HS-5 (cell line): ENCODE measurements at places on chromosomes 5 and 9.

GRCh38 chr5:99639905-99640304, 711.1 kb upstream of the CHD1 start:
- DNase-seq, result no peak

- no peak for DNase-seq
Observed at GRCh38 chr5:151924564-151925301, at the start of gene GLRA1. GLRA1 (minus strand) TSS chr5:151924851; CDS start chr5:151924549, 302 bp downstream.

- DNase-seq, result no peak
Observed at GRCh38 chr9:134724202-134724911, 82.8 kb downstream of the COL5A1 start.

GRCh38 chr9:76932757-76933156, 26.8 kb upstream of the PRUNE2 start:
- DNase-seq, result no peak

DNA sequence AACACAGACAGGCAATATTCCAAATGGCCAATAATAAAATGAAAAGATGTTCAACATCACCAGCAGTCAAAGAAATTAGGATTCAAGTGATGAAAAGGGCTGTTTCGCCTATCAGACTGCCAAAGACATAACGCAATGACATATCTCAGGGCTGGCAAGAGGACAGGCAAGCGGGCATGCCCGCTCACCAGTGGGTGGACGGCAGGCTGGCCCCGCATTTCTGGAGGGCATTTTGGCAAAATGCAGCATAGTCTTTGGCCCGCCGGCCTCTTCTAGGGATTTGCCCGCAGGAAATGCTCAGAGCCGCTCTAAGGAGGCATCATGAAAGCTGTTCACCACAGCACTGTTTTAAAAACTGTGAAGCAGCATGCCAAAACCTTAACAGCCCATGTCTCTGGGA, 1.4 kb upstream of the PPP1R26 start:
- no peak for DNase-seq

DNA sequence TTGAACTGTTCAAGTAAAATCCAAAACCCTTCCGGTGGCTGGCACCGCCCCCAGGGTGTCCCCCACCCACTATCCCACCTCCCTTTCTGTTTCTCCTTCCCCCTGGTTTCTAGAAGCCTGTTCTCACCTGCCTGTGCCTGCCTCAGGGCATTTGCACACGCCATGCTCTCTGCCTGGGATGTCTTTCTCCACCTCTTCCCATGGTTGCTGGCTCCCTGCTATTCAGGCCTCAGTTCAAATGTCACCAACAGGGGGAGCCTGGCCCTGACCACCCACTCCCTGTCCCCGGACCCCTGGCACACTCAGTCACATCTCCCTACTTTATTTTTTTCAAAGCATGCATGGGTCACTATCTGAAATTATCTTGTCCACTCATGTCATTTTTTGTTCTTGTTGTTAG, 39.9 kb upstream of the EEIG1 start:
- no peak for DNase-seq

- no peak for DNase-seq
Observed at GRCh38 chr9:89754193-89754592, 149.4 kb downstream of the GADD45G start.

DNA sequence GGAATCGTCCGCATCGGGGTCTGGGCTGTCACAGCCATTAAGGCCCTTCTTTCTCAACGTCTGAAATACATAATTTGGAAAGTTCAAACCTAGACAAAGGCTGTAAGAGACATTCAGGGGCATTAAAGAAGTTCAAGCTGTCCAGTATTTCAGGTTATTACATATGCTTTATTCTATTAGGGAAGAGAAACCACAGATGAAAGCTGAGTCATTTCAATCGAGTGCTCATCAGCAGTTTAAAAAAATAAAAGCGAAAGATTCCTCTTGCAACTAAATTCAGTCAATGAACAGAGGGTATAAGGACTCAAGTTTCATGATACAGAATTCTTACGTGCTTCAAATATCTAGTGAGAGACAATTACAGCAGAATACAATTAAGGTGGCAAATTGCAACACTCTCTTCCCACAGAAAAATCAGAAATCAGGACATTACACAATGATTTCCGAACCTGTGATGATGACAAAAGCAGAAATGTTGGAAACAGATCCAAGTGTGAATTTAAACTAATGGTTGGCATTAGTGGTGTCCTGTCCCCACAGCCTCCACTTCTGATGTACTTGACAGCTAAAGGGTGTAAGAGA, 121.6 kb downstream of the MEF2C start:
- DNase-seq, result no peak

- no peak for DNase-seq
Observed at GRCh38 chr5:148509893-148510292, 126.1 kb downstream of the FBXO38 start.

- DNase-seq, result no peak
Observed at GRCh38 chr5:99070822-99071221, 142.0 kb upstream of the CHD1 start.

GRCh38 chr9:69018737-69019136, 4.8 kb upstream of the PRKACG start:
- no peak for DNase-seq

DNA sequence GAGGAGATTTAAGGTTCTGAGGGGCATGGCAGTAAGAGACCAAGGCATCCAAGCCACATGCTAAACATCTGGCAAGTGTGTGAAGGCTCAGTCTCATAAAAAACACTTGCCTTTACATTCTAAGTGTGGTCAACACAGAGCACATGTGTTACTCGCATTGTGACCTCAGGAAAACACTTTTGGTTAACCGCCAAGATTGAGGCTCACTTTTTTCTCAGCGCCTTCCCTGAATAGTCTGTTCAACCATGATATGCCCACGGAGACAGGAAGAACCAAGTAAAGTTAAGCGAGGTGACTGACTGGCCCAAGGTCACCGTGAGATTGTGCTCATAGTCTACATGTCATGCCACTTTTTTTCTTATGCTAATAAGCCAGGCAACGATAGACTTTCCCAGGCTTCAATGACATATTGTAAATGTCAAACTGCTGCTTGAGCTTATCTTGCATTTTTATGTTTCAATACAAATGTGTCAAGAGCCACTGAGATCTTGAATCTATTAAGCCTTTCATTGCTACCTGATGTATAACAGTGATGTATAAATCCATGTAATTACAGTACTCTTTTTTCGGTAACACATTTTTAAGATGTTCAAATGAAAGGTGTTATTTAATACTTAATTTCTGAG, 21.1 kb upstream of the IL9 start:
- no peak for DNase-seq

GRCh38 chr5:83701886-83702285, 18.8 kb downstream of the HAPLN1 start:
- DNase-seq, result no peak

DNA sequence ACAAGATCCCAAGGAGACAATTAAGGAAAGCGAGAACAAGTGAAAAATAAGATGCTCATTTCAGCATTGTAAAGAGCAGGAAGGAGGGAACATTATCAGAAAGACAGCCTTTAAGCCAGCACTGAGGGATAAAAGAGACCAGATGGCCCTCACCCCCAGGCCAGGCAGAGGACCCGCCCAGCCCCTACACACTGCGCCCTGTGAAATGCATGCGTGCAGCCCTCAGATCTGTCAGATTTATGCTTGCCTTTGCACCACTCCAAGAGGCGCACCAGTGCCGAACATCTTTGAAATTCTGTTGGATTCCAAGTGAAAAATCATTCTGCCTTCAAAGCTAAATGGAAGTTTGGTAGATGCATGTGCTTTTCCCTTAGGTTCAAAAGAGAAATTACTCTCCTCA, 378.0 kb downstream of the MLLT3 start:
- DNase-seq, result no peak

DNA sequence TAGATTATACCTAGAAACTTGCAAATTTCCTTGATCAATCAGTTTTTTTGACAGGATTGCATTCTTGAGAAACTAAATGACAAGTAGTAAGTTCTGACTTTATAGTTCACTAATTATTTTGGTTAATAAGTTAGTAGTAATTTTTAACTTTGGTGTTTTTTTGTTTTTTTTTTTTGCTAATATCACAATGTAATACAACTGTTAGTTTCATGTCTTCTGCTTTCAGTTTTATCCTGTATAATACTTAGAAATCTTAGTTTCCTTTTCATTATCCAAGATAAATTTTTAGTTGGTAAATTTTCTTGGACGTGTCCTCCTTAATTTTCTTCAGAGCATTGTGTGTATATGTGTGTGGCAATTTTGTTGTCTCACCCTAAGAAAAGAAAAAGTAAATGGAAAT, 57.8 kb downstream of the CWC27 start:
- no peak for DNase-seq
